Stimulated activated CD4-positive, alpha-beta T cell treated with anti-CD3 and anti-CD28 coated beads, TNF-alpha, amount 100 ng/mL, for 24 hours (primary cell): ENCODE measurements at places on chromosomes 1 and 21.

DNA sequence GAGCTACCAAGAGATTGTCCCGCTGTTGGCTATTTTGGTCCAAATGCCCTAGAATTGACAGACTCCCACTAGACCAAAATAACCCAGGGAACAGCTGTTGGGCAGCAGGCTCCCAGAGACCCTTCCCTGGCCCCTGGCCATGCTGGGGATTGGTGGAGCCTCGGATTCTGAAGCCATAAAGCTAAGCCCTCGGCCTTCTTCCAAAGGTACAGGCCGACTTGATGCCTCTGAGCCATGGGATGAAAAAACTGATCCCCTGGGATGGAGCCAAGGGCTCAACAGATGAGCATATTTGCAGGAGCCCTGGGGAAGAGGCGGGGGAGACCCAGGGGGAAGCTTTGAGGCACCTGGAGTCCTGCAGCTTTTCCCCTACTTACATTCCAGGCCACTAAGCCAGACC, 1.0 kb upstream of the LRRC38 start:
- DNase-seq = no peak

GRCh38 chr1:247845011-247845692, 3.5 kb upstream of the OR11L1 start:
- DNase-seq = no peak

- DNase-seq = no peak
These were observed 10.9 kb upstream of the IFI16 start for GRCh38 chr1:158998781-158999161.

GRCh38 chr1:47532921-47533792, 95.3 kb downstream of the FOXD2 start:
- DNase-seq = no peak
